Osteoblast (primary cell): ENCODE measurements at places on chromosomes 6 and 20. TPM values are rescaled to one million over a fixed set of nuclear protein-coding genes. Genes with fewer than 3 reads are reported as not detected.

- DNase-seq: no peak
Observed at GRCh38 chr20:62426699-62427131, 624 bp downstream of the RBBP8NL start.

DNA sequence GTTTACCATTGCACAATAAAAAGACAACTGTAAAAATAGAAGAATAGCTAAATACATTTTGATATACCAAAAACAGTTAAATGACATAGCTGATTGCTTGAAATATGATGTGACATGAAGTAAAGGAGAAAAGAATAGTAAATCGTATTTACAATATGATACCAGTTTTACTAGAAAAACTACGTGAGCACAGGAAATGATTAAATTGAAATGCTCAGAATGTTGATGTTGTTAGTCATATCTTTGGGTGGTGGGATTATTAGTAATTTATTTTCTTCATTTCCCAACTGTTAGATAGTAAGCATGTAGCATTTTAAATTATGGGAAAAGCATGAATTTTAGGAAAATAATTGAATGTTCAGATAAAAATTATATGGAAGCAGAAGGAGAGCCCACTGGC lies 268.3 kb upstream of the TAB2 start:
- DNase-seq: no peak

GRCh38 chr20:40282941-40283340 lies 406.1 kb downstream of the MAFB start:
- DNase-seq: no peak

- no peak for DNase-seq
Observed at GRCh38 chr6:2745246-2745645, 5.5 kb downstream of the MYLK4 start.

DNA sequence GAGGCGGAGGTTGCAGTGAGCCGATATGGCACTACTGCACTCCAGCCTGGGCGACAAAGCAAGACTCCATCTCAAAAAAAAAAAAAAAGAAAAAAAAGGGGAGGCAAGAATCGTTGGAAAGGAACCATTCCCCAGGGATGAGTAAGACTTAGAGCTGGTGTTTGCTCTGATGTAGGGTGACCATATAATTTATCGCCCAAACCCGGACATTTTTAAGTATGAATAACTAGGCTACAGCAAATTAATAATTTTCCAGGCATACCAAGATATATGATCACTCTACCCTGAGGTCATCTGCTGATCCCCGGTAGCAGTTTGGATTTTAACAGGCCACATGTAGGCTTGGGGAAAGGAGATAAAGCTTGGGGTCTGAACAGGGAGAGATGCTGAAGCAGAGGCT lies 260.9 kb downstream of the BTBD9 start:
- no peak for DNase-seq

DNA sequence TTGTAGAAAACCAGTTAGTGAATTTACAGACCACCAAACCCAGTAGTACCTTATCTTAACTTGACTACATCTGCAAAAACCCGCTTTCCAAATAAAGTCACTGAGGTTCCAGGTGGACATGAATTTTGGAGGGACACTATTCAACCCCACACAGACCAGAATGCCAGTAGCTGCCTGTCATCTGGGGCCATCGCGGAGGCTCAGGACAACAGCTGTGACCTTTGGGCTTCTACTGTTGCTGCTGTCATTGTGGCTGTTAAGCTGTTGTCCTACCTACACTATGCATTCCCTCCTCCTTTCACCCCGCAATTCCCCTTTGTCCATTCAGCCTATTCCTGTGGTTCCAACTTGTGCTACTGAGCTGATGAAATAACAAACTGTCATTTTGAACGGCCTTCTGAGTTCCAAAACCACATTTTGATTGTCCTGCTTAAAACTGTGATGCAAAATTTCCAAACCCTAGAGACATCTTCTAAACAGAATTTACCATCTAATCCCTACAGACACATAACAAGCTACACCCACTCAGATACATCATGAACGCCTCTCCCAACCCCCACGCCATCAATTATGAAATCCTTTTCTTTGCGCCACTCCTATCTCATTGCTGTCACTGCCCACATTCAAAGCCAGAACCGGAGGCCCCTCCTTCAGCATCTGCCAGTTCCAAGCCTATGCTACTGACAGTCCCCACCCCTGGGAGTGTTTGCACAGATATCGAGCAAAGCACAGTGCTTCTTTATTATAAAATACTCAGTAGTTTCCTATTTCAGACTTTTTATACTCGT lies 125.0 kb downstream of the C6orf118 start:
- no peak for DNase-seq

DNA sequence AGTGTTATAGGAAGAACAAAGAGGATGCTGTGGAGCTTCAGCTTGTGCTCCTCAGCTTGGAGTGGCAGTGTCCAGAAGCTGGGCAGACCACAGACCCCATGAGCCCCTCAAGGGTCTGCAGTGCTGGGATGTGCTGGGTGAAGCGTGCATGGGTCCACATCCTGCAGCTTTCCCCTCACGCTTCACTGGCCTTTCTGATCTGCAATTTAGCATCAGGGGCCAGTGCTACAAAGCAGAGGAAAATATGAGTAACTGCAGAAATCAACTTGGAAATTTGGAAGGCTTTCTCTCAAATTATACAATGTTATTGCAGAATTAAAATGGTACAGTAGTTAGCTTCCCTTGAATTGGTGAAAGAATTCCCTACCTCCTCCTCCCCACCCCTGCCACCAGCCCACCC lies 10.1 kb downstream of the SLC17A4 start:
- no peak for DNase-seq

- DNase-seq: no peak
Observed at GRCh38 chr20:39946931-39947330, 742.1 kb downstream of the MAFB start.

DNA sequence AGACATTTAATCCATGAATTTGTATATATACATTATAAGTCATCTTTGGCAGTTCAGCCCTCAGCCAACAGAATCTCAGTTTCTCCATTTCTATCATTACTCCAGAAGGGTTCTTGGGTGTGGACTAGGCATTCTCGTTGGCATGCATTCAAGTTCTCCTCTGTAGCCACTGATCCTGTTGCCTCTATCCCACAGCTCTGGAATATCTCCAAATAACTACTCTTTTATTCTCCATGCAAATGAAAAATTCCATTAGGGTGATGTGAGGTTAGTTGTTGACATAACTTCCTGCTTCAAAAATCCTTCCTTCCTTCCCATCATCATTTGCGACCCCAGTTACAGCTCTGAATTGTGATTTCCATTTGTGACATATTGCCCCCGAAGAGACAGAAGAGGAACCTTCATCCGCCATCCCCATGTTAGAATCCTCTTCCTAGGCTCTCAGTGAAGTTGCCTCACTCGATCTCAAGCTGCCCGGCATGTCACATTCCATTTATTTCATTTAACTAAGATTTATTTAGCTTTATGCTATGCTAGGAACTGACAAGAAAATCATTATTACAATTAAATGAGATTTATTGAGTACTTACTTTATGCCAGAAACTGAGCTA lies 93.7 kb upstream of the EDN1 start:
- DNase-seq: no peak

GRCh38 chr20:57346477-57346876 lies 4.6 kb upstream of the RAE1 start:
- DNase-seq: peak; percentile 86

DNA sequence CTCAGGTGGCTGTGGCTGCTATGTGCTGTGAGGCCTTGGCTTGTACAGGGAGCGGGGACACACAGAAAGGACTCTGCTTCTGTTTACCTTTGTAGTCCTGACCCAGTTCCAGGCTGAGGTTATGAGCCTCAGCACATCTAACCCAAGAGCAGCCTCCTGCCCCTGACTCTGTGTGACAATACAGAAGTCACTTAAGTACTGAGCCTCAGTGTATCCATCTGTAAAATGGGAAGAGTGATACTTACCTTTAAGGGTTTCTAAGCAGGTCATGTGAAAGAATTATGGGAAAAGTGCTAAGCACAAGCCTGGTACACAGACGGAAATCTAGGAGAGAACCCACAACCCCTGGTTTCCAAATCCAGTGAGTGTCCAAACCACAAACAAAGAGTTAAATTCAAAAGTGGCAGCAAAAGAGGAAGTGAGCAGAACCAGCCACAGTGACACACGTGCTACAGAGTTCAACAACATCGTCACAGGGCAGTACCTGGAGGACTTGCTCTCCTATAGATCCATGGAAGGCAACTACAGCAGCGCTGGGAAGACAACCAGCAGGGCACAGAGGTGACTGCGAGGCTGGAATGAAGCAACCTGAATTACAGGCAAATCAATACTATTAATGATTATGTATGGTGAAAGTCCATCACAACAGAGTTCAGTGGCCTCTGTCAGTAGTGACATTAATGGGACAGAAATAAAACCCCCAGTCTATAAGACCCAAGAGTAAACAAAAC lies 12.5 kb downstream of the TRIM26 start:
- peak; percentile 70 for DNase-seq

GRCh38 chr6:169906688-169907418 lies 155.4 kb downstream of the ERMARD start:
- peak; percentile 37 for DNase-seq

- no peak for DNase-seq
Observed at GRCh38 chr6:10555625-10556309, 34.6 kb downstream of the GCNT2 start.

- peak; percentile 85 for DNase-seq
Observed at GRCh38 chr6:44254191-44255104, 2.9 kb downstream of the SLC35B2 start.

DNA sequence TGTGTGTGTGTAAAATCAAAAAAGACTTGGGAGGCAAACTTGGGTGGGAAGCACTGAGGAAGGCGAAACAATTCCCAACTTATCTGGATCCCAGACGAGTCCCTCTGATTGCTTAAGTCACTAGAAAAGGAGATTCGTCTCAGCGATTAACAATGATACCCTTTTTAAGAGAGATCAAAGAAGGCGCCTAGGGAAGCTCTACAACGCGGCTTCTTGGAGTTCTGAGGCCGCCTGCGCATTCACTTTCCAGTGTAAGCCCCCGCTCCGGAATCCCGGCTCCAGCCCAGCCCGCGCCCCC lies 8.7 kb upstream of the TBX18 start:
- DNase-seq: no peak

DNA sequence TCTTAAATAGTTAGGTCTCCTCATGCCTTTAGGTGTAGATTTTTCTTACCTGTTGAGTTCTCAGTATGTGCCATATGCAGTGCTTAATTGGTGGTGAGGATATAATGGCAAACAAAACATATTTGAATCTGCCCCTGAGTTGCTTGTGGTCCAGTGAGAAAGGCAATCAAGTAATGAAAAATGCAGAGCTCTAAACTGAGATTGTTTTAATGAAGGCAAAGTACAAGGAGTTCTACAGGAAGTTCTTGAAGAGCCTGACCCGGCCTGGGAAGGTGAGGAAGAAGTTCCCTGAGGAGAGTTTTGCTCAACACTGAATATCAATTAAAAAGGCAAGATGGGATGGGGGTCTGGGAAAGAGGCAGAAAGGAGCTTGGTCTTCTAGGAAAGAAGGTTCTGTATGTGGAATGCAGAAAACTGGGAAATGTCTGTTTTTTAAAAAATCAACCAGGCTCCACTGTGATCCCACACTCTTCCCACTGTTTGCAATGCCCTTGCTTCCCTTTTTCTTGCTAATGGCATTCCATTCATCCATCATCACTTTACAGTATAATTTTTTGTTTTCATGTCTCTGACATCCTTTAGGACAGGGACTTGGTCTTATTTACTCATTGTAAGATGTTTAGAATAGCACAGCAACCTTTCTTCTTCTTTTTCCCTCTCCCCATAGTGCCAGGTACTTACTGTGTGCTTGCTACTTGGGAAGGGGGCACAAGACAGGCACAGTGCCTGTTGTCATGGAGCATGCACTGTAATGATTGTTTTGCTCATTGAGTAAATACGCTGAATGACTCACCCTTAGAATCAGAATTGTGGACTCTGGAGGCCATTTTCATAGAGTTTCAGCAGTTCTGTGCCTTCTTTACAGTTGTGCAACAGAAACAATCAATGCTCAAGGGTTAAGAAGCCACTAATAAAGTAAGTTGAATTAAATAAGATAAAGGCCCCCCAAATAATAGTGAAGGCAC lies 64.3 kb downstream of the ANKS1A start:
- DNase-seq: peak; percentile 73

GRCh38 chr6:122482750-122483080 lies 11.1 kb upstream of the SERINC1 start:
- peak; percentile 4 for DNase-seq

- DNase-seq: peak; percentile 27
Observed at GRCh38 chr6:154815938-154816820, 83.0 kb downstream of the SCAF8 start.

GRCh38 chr6:86712039-86712438 lies 225.3 kb upstream of the HTR1E start:
- no peak for DNase-seq

DNA sequence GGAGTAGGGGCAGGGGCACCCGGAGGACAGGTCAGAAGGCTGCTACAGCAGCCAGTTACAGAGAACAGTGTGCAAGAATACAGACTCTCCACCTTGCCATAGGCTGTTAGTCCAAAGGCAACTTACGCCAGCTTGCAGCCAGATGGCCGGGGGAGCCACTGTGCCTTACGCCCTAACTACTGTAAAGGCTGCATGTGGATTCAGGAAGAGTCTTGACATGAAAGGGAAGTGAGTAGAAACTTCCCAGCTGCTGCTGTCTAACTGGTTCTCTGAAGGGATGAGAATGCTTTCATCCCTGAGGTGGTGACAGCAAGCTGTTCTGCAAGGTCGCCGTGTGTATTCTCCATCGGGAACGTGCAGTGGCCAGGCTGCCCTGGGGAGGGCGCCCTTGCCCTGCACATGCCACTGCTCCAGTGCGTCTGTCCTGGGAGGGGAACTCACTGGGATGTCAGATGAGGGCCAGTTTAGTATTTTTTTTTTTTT lies 46.1 kb downstream of the LYRM4 start:
- no peak for DNase-seq

DNA sequence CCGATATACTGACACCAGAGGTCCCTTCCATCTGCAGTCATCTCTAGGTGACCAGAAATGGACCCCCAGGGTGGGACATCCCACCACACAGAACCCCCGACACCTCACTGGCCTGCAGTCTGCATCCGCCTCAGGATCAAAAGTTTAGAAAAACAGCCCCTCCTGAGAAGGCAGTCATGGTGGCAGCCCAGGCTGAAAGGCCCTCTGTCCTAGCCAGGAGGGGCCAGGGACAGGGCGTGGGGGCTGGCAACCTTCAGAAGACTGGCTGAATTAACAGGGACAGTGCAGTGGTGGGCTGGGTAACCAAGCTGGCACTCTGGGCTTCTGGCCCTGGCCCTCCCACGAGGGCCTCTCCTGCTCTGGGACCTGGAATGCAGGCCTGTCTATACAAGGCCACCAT lies 34.3 kb upstream of the MDFI start:
- DNase-seq: peak; percentile 37

The SLC22A7 gene
- total RNA-seq: not detected in 2 replicates

The KIFC1 gene
- 3.2 and 4.0 TPM in 2 replicates for total RNA-seq

The KIF25 gene
- not detected in 2 replicates for total RNA-seq

The FAM83C gene
- total RNA-seq: not detected in 2 replicates

The MYL9 gene
- 135 and 141 TPM in 2 replicates for total RNA-seq

The C20orf202 gene
- total RNA-seq: under 0.01 TPM in 1 of 2 replicates, not detected in the other

The TBC1D7 gene
- 18.8 and 25.3 TPM in 2 replicates for total RNA-seq

The TMEM244 gene
- total RNA-seq: not detected in 2 replicates

The FOXF2 gene
- total RNA-seq: 1.1 and 2.1 TPM in 2 replicates

The RPL10A gene
- total RNA-seq: 1,373 and 1,488 TPM in 2 replicates

The RAET1G gene
- 1.5 and 1.8 TPM in 2 replicates for total RNA-seq

The DUSP15 gene
- total RNA-seq: 1.2 and 1.4 TPM in 2 replicates

The GSTA3 gene
- total RNA-seq: not detected in 2 replicates

The NRSN1 gene
- total RNA-seq: not detected in 2 replicates

The SLC22A2 gene
- total RNA-seq: under 0.01 TPM in 2 replicates

The PSORS1C2 gene
- total RNA-seq: not detected in 2 replicates

The TBP gene
- 11.9 and 15.0 TPM in 2 replicates for total RNA-seq

The NDRG3 gene
- 26.4 and 31.2 TPM in 2 replicates for total RNA-seq

The PRSS16 gene
- total RNA-seq: not detected in 2 replicates

The NKX2-4 gene
- not detected in 2 replicates for total RNA-seq

The FOXS1 gene
- under 0.01 and 0.36 TPM in 2 replicates for total RNA-seq

The SLC17A1 gene
- total RNA-seq: not detected in 2 replicates

The PHACTR1 gene
- total RNA-seq: 0.36 and 1.2 TPM in 2 replicates
